Bronchial epithelial cell (primary cell): ENCODE measurements at places on chromosomes 1 and 21.

GRCh38 chr21:45029298-45029947 is 45.0 kb upstream of the ADARB1 start:
- no peak for DNase-seq

GRCh38 chr1:157025385-157025784 is 20.2 kb downstream of the ARHGEF11 start:
- DNase-seq, result no peak

DNA sequence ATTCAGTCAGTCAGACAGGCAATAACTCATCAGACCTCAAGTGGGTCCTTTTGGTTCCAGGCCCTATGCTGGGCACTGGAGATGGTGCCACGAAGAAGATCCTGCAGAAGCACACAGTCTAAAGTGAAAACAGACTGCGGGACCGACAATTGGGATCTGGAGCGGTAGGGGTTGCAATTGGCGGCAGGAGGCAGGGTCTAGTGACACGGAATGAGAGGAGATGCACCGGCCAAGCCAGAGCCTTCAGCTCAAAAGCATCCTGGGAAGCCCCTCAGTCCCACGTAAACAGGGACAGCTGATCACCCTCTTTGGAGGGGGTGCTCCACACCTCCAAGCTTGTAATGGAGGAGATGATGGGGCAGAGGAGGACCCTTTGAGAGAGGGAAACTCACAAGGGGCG is 56.2 kb downstream of the KLHDC7A start:
- DNase-seq, result no peak

GRCh38 chr21:28387220-28387619 is 605.5 kb downstream of the LTN1 start:
- DNase-seq, result no peak

DNA sequence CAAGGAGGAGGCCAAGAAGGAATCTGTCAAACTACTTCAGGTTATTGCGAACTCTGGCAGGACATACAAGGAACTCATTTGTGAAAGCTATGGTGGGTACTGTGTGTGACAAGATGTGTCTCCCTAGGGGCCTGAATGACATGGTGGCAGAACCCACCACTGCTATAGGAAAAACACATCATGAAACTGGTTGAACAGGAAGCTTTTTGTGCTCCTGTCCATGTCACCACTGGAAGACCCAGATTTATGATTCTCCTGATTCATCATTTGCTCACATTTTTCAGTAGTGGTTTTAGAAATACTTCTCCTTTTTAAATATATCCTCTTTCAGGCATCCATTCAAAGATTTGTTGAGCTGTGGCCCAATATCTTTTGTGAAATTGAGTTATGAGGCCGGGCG is 23.6 kb downstream of the ARMH1 start:
- no peak for DNase-seq

GRCh38 chr1:96808191-96808590 is 86.6 kb downstream of the PTBP2 start:
- DNase-seq, result no peak

DNA sequence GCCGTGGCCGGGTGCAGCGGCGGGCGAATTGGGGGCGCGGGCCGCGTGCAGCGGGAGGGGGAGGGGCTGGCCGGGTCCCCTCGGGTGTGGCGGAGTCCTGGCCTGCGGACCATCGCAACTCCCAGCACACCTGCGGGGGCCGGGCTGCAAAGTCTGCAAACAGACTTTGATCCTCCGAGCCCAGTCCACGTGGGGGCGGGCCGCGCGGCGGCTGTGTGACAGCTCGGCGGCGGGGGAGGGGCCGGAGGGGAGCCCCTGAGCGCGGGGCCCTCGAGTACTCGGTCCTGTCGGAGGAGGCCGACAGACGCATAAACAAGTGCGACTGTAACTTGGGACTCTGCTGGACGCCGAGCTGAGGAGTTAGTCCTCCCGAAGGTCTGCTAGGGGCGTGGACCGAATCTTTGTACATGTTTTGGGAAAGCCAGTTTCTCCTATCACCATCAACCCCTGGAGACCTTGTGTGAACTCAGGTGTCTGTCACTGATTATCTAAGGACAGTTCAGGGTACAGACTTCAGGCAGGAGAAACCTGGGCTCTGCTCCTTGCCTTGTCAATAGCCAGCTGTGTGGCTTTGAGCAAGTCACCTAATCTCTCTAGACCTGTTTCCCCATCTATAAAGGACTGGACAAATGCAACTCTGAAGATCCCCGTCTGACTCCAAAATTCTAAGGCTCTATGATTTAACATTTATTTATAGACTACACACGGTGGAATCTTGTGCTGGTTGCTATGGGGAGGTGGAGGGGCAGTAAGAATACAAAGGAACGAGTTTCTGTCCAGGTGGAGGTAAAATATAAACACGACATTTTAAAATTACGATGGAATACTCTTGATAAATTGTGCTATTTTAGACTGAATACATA is 710 bp upstream of the SLC30A1 start:
- no peak for DNase-seq

DNA sequence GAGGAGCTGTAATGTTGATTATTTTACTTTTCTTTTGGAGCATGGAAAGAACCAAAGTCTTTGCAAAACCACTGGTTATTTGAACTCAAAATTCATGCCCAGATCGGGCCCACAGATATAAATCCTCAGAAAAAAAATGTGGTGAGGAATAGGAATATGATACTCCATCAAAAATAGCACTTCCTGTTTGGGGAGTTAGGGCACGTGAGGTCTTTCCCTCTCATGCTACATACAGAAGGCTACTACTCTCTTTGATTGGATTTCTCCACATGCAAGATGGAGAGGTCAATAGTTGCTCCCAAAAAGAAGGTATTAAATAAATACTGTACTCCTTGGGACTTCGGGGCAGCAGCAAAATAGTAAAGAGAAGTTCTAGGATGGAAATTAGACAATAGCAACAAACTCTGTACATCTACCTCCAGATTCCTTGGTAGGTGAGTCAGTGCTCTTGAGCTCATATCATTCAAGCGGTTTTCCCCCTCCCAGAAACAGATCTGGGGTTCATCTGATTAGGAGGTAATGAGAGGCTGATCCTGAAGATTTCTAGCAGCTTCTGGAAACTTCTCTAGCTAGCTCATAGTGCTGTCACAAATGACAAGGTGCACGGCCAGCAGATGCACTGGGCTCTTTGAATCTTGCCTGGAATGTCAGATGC is 47.1 kb downstream of the SLC9C2 start:
- DNase-seq, result peak; percentile 27

DNA sequence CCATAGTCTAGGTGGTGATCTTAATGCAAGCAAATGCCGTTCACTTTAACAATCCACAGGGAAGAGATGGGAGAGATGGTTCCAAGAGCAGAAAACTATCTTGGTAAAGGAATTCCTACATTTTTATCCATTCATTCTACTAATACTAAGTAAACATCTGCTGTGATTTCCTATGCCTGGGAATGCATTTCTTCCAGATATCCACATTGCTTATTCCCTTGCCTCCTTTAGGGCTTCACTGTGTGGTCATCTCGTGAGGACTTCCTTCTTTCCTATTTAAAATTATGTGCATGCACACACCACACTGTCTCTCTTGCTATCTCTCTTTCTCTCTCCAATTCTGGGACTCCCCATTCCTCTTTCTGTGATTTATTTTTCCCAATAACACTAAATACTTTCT is 199.0 kb upstream of the C1orf105 start:
- no peak for DNase-seq

- DNase-seq, result no peak
Observed at GRCh38 chr1:4678066-4678717, 23.8 kb downstream of the AJAP1 start.

- peak; percentile 31 for DNase-seq
Observed at GRCh38 chr1:202568826-202569225, 141.4 kb downstream of the SYT2 start.

- DNase-seq, result no peak
Observed at GRCh38 chr1:66930823-66931174, 6.0 kb downstream of the MIER1 start.

- no peak for DNase-seq
Observed at GRCh38 chr1:38303843-38304242, 257.2 kb upstream of the POU3F1 start.

- no peak for DNase-seq
Observed at GRCh38 chr1:41712081-41712480, 206.6 kb downstream of the HIVEP3 start.

DNA sequence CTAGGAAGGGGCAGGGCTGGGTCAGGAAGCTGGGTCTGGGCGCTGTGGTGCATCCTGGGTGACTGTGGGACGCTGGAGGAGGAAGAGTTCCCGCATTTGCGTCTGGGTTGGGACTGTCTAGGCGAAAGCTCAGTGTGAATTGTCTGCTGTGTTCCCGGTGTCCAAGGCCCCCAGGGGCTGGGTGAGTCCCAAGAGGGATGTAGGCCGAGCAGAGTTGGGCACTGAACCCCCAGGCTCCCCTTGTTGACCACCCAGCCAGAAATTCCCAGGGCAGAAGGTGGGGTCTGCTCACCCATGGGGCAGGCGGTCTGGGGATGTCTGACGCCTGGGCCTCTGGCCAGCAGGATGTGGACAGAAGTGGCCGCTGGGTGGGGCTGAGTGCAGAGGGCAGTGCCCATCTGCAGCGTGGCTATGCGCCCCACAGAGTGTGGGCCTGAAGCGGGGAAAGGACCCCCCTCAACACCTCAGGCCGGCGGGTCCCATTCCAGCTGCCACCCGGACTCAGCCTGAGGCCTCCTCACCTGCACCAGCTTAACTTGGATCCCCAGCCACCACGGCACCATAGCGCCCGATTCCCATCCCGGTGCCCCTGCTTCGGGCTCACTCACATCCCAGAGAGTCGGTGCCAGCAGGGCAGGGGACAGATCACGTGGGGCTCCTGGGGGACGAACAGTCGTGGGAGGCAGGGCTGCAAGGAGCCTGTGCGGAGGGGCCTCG is 37.0 kb upstream of the POFUT2 start:
- DNase-seq, result no peak

- no peak for DNase-seq
Observed at GRCh38 chr21:34736116-34736874, 67.5 kb downstream of the CLIC6 start.

DNA sequence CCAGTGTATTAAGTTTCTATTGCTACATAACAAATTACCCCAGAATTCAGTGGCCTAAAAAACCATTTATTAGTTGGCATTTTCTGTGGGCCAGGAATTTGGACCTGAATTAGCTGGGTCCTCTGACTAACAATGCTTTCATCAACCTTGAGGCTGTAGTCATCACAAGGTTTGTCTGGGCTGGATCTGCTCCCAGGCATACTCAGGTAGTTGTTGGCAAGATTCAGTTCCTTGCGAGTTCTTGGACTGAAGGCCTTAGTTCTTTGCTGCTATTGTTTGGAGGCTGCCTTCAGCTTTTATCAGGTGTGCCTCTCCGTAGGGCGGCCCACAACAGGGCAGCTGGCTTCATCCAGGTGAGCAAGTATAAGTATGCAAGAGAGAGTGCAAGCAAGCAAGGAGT is 31.4 kb upstream of the DEPDC1 start:
- peak; percentile 87 for DNase-seq

- no peak for DNase-seq
Observed at GRCh38 chr1:20318971-20319370, 28.3 kb downstream of the VWA5B1 start.
